Lower leg skin (tissue), 4 donors: ENCODE measurements at places on chromosomes 7 and 10. TPM values are rescaled to one million over a fixed set of nuclear protein-coding genes. Genes with fewer than 3 reads are reported as not detected.

- DNase-seq, result no peak
Observed at GRCh38 chr10:14186245-14186644, 144.5 kb downstream of the FRMD4A start.

GRCh38 chr10:67319976-67320375 lies 376.0 kb downstream of the CTNNA3 start:
- no peak for DNase-seq

DNA sequence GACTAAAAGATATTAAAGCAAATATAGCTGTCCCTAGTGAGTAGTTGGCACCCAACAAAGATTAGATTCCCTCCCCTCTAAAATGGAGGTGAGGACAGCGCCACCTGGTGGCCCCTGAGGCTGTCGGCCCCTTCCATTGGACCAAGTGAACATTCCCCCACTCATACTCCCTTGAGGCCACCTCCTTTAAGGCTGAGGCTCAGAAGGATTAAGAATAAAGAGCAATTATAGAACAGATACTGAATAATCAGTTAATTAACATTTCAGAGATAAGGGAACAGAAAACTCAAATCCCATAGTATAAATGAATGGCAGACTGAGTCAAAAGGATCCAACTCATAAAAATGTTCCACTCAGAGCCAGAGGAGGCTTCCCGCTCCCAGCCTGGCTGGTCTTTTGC lies 130.4 kb upstream of the GHITM start:
- no peak for DNase-seq

- no peak for DNase-seq
Observed at GRCh38 chr7:98930464-98930863, 52.1 kb downstream of the TRRAP start.

DNA sequence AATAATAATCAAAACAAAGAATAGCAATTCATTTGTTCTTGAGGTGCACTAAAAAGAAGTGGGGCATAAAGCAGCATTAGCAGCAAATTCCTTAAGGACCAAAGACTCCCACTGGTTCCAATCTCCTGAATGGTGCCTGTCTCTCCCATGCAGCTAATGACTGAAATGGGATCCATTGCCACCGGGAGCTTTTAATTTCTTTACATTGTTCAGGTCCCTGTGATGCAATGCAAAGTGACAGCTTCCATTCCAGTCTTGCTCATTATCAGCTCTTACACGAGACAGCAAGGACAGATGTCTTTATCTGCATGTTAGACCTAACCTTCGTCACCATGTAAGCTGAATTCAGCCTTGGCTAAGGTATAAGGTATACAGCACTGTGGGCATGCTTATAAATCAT lies 148.1 kb downstream of the POU6F2 start:
- DNase-seq, result no peak

DNA sequence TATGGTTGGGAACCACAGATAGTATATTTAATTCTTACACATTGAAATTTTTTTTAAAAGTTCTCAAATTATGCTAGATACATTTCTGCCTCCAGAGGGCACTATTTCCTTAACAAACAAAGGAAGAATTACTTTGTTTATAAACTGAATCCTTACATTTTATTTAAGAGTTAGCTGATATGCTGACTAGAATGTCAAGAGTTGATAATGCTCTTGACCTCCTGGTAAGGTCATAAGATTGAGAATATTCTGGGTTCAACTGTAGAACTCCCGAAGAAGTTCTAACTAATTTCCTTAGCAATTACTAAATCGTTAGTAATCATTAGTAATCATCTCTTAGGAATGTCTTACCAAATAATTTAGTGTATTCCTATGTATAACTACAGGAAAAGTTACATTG lies 95.3 kb upstream of the CYP26C1 start:
- no peak for DNase-seq

DNA sequence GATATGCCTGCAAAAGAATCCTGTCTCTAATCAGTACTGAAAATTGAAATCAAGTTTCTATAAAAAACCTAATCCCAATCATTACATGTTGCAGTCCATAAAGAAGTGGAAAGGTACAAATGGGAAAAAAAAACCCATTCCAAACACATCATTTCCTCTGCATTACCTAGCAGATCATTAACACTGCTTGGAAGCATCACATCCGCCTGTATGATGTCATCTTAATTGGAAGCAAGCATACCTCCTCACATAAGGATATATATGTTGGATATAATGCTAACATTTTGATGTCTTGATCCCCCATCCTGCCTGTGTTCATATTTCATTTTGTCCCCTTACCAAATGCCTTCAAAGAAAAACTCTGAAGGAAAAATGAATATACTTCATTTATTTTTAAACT lies 241.3 kb upstream of the AOAH start:
- DNase-seq, result no peak

DNA sequence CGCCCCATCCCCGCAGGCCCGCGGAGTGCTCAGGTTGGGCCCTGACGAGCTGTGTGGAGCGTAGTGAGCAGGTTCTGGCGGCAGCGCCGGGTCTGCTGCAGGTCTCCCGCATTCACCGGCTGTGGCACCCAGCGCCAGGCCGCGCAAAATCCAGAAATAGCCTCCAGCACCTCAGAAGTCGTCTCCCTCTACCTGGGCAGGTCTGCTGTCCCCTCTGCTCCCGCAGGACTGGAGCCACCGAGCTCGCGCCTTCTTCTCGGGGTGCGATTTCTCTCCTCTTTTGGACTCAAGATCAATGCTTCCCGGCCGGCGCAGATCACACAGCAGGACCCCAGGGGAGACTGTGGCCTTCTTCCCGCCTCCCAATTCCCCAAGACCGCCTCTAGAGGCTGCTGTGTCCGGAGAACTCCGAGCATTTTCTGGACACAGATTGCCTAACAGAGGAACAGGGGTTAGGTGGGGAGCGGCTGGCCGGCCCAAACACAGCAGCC lies 8.4 kb downstream of the TLX1 start:
- no peak for DNase-seq

DNA sequence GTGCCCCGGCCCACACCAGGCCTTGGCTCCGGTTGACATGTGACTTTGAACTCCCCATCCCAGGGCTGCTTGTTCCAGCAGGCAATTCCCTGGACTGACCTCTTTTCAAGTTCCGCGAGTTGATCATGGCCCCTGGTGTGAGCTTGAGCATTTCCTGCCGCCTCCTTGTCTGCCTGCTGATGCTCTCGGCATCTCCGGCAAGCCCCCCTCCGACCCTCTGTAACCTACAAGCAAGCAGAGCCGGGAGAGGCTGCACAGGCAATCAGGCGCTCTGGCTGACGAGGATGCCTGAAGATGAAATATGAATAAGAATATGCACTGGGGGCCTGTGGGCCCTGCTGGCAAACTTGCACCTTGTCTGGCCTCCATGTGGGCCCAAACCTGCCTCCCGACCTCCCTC lies 304.9 kb upstream of the MKI67 start:
- no peak for DNase-seq

GRCh38 chr10:7471720-7472367 lies 61.0 kb upstream of the SFMBT2 start:
- DNase-seq, result no peak

- DNase-seq, result no peak
Observed at GRCh38 chr7:71695186-71695585, 563.2 kb downstream of the GALNT17 start.

DNA sequence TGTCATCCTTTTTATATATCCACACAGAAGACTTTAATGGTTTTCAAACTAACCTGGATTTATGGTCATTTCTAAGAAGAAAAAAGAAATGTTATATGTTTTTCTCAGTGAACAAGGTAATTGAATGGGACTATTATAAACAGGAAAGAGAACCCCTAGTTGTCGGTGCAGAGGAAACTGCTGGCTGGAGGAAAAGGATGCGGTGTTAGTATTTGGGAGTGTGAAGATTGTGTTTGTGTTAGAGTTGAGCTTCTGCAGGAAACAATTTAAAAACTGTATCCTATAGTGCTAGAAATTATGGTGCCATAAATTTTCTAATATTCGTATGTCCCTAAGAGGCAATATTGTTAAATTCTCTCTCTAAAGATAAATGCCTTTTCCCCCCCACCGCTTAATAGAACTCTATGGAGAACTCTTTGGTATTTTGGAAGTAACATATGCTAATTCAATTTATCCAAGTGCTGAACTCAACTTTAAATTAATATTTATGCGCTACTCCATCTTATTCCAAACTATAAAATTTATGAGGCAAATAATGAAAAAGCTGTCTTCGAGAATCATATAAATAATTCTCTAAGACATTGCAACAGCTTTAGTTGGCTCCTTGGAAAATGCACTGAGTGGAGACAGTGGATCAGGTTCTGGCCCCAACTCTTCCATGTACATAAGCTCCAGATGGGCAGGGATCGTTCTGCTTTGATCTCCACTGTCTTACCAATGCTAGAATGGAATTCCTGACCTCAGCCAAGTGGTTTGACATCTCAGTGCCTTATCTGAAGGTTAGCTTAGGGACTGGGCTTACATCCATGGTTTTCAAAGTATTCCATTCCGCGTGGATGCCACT lies 5.6 kb downstream of the BZW2 start:
- no peak for DNase-seq

- DNase-seq, result no peak
Observed at GRCh38 chr10:72557362-72557761, 68.5 kb downstream of the MICU1 start.

DNA sequence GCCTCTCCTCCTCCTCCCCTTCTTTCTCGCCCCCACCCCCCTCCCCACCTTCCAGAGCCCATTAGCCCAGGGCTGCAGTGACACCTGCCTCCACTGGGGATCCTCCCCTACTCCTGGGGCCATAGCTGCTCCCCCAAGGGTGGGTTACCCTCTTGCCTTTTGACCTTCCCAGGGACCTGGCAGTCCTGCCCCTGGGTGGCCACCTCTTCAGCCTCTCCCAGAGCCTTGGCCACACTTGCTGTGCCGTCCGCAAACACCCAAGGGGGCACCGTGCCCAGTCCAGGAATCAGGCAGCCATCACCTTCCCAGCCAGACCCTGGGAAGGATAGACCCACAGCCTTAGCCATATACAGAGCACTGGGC lies 19.8 kb upstream of the CLDN4 start:
- DNase-seq, result no peak

DNA sequence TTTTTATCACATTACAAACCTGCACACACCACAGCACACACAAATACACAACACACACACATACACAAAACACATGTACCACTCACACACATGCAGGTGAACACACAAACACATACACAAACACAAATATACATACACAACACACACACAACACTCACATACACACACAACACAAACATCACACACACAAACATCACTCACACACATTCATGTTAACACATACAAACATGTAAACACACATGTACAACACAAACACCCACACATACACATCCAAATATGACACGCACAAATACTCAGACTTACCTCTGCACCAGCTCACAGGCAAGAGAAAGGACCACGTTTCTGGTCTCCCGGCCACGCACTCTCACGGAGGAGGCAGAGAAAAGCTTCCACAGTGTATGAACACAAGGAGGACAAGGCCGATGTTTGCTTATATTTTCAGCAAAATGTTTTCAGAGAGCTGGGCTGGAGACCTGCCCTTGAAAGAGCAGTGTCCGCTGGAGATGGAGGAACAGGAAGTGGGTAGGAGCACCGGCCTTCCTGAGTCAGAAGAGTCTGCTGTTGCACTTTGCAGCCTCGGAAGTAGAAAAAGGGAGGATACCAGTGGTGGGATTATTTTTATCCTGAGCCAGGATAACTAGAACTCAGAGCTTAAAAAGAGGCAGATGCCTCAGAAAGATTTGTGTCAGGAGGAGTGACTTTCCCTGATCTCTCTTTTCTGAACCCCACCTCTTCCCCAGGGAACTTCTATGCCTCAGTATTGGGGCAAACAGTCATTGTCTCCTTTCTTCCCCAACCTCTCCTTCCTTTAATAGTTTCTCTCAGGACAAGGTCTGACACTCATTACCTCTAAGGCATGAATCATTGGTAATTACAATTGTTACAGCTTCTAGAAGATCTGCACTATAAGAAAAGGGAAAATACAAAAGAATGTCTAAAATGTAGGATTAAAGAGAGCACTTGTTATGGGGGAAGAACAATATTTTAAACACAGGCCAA lies at the start of gene GIMAP6:
GIMAP6 (minus strand) TSS at position 520 of the 999 bp plus-strand sequence. CDS start 2,243 bp downstream, outside the sequence.
- DNase-seq, result no peak

DNA sequence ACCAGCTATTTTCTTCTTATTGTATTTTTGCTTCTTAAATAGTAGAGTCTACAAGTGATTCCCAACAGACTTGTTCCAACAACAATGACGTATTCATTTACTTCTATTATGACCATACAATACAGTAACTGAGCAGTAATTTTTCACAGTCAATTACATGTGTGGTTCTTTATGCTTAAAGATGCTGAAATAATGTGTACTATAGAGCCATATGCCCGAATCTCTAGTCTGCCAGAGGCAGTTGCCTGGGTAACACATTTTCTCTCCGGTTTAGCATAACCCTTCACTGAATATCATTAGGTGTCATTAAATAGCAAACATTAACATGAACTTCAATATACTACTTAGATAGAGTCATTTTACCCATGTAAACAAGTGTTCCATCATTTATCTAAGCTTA lies 75.0 kb downstream of the SLC25A13 start:
- DNase-seq, result no peak

GRCh38 chr10:11186374-11186773 lies 168.7 kb downstream of the CELF2 start:
- DNase-seq, result no peak

GRCh38 chr7:31724696-31725095 lies 37.7 kb downstream of the PPP1R17 start:
- DNase-seq, result no peak

SLC16A9 gene
- total RNA-seq, result 0.04 TPM

ACBD5 gene
- 34.3 TPM for total RNA-seq

GPC2 gene
- total RNA-seq, result 27.4 TPM

NFE2L3 gene
- 40.9 TPM for total RNA-seq

NEBL gene
- total RNA-seq, result 52.0 TPM

TMEM184A gene
- total RNA-seq, result 133 TPM

JCAD gene
- total RNA-seq, result 3.8 TPM

CTNNA3 gene
- total RNA-seq, result 0.10 TPM

CHCHD2 gene
- total RNA-seq, result 214 TPM

FKBP6 gene
- total RNA-seq, result not detected

BMS1 gene
- 13.4 TPM for total RNA-seq

HHEX gene
- 2.5 TPM for total RNA-seq

HDAC9 gene
- 4.0 TPM for total RNA-seq

SPDYE11 gene
- total RNA-seq, result not detected

MINPP1 gene
- 40.3 TPM for total RNA-seq

SP8 gene
- 8.1 TPM for total RNA-seq

PRSS1 gene
- total RNA-seq, result not detected

RSU1 gene
- total RNA-seq, result 50.9 TPM

SLC16A12 gene
- total RNA-seq, result 0.61 TPM

SLC18A3 gene
- total RNA-seq, result not detected

WDR91 gene
- 16.7 TPM for total RNA-seq

SFXN3 gene
- 76.6 TPM for total RNA-seq

POM121L12 gene
- total RNA-seq, result not detected
